ENCODE measurements at places on chromosomes 13 and 19.

DNA sequence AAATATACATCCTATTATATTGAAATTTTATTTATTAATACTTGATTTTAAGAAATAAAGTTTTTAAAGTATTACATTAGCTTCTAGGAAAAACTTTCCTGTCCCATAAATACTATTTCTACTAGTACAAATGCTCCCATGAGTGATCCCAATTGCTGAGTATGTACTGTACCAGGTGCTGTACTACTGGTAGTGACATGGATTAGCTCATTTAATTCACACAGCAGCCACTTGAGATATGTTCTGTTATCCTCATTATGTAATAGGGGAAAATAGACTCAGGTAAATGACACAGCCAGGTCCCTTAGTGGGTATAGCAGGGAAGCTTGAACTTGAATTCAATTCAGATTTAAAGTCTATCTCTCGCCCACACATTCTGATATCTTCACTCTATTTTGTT is 363.1 kb downstream of the FGF14 start:
- no peak for DNase-seq

GRCh38 chr19:6021878-6022569 is 44.1 kb upstream of the RANBP3 start:
- peak; percentile 45 for DNase-seq

GRCh38 chr13:59879281-59879680 is 284.4 kb downstream of the DIAPH3 start:
- DNase-seq, result no peak

GRCh38 chr19:57583104-57583520 is 833 bp upstream of the ZIK1 start:
- DNase-seq, result no peak

- no peak for DNase-seq
These were observed 1.8 kb downstream of the NCAN start for GRCh38 chr19:19213426-19214158.

- DNase-seq, result no peak
These were observed 624.1 kb upstream of the MIR17HG start for GRCh38 chr13:90723381-90723780.

DNA sequence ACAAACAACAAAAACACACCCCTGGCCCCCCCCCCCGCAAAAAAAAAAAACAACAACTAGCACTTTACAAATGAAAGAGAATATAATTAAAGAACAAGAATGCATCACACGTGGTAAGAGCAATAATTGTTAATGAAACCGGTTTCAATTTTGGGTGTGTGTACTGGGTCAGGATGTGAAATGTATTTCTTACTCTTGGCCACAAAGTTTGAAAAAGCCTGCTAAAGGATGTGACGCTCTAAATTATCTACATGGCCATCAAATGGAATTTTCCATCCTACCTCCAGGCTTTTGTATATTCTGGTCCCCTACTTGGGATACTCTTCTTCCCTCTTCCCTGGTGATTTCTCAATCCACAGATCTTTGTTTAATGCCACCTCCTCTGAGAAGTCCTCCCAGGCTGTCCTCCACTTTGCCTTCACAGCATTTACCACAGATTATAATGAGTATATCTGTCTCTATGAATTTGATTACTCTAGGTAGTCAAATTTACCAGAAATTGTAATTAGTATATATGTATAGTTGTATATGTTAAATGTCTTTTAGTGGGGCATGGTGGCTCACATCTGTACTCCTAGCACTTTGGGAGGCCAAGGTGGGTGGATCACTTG is 2.1 kb downstream of the SARS2 start:
- DNase-seq, result no peak

DNA sequence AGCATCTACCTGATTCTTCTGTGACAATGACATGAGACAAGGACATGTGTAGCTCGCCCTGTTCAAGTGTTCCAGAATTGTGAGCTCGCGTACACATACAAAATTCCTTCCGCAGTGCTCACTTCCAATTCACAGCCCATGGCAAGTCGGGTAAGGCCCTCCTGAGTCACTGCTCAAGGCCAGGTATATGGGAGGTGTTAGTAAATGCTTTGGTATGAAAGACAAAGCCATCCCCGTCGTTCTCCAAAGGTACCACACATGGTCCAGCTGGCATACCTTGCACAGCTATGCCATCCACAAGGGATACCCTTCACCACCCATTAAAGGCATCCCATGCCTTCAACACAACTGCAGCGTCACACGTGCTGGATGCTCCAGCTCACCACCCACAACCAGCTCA is 4.4 kb upstream of the ELL start:
- DNase-seq, result no peak

GRCh38 chr13:109704771-109705635 is 81.4 kb downstream of the IRS2 start:
- DNase-seq, result no peak

- DNase-seq, result no peak
These were observed 47.6 kb upstream of the GPI start for GRCh38 chr19:34317311-34317927.

DNA sequence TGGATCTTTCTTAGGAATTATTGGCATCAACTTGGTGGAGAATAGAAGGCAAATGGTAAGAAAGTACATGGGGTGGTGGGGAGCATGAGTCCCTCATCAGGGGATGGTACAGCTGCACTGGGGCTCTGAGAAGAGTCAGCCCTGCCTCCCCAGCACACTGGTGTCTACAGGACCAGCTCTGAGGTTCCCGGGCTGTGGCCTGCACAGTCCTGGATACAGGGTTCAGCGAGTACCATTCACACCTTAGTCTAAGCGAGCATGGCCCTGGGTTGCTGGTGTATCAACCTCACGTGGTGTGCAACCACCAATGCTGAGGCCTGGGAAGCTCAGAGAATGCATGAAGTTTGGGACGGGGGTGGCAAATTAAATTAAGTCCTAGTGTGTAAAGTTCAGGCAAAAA is 10.1 kb downstream of the TMEM255B start:
- DNase-seq, result no peak

DNA sequence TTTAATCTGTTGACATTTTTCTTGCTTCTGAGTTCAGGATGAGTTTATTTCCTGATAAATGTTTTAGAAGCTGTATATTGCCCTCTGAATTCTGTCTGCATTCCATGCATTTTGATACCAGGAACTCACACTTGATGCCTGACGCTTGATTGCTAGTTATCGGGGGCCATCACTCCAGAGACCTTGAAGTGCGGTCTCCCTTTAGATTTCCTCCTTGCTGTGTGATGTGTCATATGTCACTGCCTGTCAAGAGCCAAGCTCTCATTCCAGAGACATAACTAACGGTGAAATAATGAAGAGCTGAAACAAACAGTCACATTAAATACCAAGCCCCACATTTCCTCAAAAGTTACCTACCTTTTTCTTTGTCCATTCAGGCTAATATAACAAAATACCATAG is 155.5 kb downstream of the TNFSF13B start:
- no peak for DNase-seq

All from NCI-H1092 (cell line).